ENCODE measurements at places on chromosomes 7 and 10.

DNA sequence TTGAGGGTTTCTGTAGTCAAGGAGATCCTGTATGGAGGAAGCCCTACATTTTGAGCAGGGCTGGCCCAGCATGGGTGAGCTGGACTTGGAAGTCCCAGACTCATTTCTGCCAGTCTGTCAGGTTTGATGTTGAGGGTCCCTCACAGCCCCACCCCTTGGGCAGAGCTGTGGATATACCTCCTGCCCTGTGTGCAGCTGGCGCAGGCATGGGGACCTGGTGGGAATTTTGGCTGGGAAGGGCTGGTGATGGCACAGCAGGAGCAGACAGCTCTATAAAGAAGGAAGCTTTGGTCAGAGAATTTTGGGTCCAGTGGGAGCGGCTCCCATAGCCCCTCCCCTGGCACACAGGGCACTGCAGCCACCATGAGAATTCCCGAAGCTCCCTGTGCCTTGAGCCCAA is 482.6 kb downstream of the RPS24 start:
- DNase-seq: no peak

GRCh38 chr7:28771906-28772622 is 186.1 kb downstream of the TRIL start:
- DNase-seq: no peak

DNA sequence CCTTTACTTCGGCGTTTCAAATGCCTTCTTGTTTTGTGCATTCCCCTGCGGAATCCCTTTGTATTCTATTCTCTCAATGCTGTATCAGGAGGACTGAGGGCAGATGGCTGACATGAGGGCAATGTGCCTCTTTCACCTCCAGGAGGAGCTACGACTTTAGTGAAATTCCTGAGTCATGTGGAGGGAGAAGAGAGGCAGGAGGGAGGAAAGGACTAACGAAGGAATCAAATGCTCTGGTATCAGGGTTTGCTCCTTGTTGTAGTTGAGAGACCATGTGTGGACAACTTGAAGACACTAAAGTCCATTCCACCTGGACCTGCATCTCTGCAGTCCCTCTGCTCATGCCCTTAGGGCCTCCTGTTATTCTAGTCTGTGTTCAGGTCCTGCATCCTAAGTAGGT is 40.2 kb upstream of the PRSS58 start:
- peak; percentile 13 for DNase-seq

DNA sequence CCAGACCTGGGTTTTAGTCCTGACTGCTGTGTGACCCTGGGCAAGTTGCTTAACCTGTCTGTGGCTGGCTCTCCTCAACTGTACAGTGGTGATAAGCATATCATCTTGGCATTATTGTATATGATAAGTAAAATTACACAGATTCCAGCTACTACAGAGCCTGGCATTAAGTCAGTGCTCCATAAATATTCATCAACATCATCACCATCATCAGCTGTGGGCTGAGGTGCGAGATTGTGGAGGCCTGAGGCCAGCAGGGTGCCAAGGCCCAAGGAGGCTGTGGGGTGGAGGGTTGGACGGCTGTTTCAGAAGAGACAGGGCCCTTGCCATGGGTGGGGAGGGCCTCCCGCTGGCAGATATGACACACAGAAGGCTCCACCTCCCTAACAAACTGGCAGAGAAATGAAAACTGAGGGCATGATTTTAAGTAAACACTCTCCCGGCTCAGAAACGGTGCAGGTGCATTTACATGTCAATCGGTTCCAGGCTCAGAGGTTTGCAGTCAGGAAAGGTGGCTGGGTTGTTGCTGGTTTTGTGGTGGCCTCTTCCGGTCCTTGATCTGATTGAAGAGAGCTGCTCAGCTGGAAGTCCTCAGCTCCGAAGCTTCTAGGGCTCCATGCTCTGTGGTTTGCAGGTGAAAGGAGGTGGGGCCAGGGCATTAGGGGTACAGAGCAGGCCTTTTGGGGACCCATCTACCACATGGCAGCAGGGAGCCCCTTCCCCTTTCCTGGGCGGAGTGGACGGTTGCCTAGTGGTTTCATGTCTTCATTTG is 10.2 kb downstream of the CRYGN start:
- peak; percentile 87 for DNase-seq

- no peak for DNase-seq
These were observed 43.5 kb downstream of the CLEC2L start for GRCh38 chr7:139566736-139567646.

DNA sequence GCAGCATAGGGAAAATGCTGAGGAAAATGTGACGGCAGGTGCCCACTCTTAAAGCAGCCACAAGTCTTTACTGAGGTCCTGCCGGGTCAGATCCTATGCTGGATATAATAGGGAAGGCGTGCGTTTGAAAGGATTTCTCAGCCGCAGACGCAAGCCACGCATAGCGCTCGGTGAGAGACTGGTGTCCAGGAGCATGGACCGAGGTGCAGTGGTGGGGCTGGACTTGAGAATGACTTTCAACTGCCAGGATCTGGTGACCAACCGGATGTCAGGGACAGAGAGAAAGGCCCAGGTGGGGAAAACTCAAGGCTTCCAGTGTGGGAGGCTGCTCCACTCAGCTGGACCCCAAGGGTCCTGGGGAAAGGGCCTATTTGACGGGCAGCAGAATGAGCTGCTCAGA is 74.7 kb upstream of the INSIG1 start:
- DNase-seq: no peak

DNA sequence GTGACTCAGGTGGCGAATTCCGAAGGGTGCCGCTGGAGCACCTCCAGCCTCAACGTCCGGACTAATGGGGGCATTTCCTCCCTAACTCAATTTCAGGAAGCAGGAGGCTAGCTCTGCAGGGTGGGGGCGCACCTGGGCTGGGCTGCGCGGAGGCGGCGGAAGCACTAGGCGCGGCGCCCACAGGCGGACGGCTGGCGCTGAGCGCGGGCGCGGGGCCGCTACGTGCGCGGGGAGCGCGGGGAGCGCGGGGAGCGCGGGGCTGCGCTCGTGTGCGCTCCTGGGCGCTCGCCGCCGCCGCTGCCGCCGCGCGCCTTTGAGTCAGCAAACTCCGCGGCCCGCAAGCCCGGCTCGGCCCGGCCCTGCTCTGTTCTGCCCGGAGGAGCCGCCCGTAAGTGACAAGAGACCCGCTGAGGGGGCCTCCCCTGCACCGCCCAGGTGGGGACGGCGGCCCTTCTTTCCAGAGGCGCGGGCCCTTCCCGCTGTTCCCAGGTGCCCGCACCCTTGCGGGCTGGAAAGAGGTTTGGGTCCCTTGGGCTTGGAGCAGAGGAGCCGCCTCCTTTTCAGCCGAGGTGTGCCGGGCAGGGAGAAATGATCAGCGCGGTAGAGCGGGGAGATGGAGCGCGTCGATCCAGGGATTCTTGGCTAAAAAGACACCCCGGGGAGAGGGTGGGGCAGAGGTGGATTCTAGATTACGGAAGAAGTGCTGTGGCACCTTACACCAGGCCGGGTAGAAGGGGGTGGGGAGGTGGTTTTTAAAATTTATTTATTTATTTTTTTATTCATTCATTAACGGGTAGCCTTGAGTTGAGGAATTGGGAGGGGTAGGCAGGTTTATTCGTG is at the start of gene SNX10:
Gene SNX10 (plus strand): TSS at position 164 of the 840 bp plus-strand sequence. CDS start 54,581 bp downstream, outside the sequence.
- DNase-seq: peak; percentile 90

- DNase-seq: no peak
These were observed 135.3 kb downstream of the ICA1 start for GRCh38 chr7:8126601-8127167.

DNA sequence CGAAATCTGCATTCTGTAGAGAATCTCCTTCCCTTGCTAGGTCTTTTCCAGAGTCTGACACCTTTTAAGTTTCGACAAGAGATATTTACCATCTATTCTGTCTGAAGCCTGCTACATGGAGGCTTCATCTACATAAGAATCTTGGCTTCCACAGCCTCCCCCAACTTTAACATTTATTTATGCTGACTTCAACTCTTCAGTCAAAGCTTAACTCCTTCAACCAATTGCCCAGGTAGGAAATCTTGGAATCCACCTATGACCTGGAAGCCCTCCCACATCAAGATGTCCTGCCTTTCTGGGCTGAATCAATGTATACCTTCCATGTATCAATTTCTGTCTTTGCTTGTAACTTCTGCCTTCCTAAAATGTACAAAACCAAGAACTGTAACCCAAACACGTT is 54.7 kb downstream of the MINPP1 start:
- no peak for DNase-seq

- no peak for DNase-seq
These were observed 871.8 kb downstream of the IPMK start for GRCh38 chr10:57395923-57396322.

DNA sequence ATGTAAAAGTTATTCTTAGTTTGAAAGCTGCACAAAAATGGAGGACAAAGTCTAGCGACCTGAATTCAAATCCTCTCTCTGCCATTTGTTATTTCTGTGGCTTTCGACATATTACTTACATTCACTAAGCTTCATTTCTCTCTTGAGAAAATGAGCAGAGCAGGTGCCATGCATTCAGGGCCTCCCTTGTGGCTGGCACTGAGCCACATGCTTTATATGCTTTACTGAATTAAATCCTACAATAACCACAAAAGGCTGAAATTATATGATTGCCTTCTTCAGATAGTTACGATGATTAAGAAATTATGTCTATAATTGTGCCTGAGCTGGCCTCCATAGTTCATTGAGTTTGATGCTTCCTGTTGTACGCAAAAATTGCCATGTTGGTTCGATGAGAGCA is 98.7 kb downstream of the NPSR1 start:
- DNase-seq: no peak

DNA sequence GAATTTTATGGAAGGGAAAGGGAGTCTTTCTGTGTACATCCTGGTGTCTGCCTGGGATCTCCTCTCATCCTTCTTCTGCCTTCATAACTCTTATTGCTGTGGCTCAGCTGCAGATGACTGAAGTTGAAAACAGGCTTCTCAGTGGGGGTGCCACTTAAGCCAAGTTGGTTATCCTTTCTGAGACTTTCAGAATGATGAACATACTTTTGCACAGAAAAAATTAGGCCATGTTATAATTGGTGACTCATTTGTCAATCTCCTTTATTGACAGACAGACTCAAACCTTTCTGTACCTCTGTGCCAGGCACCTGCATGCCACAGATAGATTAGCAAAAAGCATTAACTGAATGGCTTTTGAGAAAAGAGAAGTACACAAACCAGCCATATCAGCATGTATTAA is 430.3 kb downstream of the SORCS1 start:
- no peak for DNase-seq

DNA sequence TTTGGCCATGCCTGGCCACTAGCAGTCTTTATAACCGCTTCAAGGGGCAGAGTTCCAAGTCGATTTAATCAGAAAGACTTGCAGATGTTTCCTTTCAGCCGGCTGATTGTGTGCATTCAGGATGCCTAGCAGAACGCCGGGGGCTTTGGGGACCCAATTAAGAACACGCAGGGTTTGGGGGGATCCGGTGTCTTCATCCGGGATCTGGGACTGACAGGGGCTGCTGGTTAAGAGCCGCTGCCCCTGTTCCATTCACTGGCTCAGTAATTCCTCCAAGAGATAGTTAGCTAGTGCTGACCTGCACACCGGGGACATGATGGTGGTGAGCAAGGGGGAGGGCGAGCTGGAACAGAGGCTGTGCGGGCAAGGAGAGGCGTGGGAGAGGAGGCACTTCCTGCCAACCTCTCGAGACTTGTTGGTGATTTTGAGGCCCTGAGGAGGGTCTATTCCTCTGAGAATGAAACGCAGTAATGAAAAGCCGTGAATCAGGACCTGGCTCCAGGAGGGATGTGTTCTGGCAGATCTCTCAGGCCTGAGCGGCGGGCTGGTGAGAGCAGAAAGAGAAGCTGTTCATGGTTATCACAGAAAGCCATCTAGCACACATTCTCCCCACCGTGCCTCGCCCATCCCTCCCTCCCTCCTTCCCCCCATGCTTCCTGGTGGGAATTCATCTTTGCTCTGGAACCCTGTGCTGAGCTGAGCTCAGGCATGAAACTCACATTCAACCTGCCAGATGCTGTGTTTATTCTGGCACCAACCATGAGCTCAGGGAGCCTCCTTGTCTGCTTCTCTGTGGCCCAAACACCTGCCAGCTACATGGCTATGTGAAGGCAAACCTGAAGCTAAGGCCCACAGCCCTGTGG is 152.0 kb downstream of the CCDC3 start:
- DNase-seq: no peak

GRCh38 chr10:121702351-121703320 is 104.4 kb upstream of the FGFR2 start:
- DNase-seq: no peak

GRCh38 chr7:39691821-39692220 is 68.4 kb downstream of the RALA start:
- DNase-seq: no peak

- no peak for DNase-seq
These were observed 138.1 kb downstream of the RALA start for GRCh38 chr7:39761449-39761848.

DNA sequence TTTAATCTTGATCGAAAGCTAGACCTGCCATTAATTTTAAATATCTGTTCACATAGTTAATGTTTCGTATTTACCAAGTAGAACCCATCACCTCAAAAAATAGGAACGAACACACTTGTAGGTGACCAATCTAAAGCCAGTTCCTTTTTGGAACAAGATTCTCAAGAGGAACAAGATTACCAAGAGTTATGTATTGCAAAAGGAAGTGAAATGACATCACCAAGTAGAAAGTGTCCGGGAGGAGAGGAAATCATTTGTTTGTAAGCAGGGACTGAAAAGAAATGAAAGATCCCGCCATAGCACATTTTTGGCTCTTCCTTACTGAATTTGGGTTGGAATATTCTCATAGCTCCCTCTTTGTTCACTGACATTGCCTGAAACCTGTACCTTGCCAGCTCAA is 1200.5 kb downstream of the SORCS1 start:
- DNase-seq: no peak

DNA sequence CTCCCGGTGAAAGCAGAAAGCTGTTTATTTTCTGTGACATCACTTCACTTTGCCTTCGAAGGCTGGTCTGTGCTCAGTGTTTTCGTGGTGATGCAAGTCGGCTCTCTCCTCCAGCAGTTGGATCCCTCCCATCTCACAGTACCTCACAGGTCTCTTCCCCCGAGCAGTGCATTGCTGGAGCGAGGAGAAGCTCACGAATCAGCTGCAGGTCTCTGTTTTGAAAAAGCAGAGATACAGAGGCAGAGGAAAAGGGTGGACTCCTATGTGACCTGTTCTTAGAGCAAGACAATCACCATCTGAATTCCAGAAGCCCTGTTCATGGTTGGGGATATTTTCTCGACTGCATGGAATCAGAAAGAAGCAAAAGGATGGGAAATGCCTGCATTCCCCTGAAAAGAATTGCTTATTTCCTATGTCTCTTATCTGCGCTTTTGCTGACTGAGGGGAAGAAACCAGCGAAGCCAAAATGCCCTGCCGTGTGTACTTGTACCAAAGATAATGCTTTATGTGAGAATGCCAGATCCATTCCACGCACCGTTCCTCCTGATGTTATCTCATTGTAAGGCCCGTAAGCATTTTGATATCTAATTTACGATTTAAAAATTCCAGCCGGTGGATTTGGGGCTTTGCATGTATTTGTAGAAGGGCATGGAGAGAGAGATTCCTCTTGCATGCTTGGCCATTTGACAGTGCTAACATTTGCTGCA is at the start of gene LGI1:
Gene LGI1 (plus strand): TSS at position 136 of the 707 bp plus-strand sequence. CDS start 209 bp downstream, at position 345.
- no peak for DNase-seq

- no peak for DNase-seq
These were observed 93.5 kb downstream of the UPF2 start for GRCh38 chr10:11949152-11949551.

- no peak for DNase-seq
These were observed 317.7 kb downstream of the NRG3 start for GRCh38 chr10:82192665-82193064.

GRCh38 chr10:72893136-72893798 is at the start of gene OIT3:
Gene OIT3 (plus strand): TSS chr10:72893739. CDS start chr10:72893799, 60 bp downstream.
- no peak for DNase-seq
